Stimulated activated CD4-positive, alpha-beta T cell treated with anti-CD3 and anti-CD28 coated beads, Interleukin-12 subunit alpha, Interleukin-12 subunit beta, amount 100 ng/mL, for 24 hours (primary cell): ENCODE measurements at places on chromosomes 1 and 21.

GRCh38 chr1:25080294-25081209 is 150.5 kb upstream of the RUNX3 start:
- no peak for DNase-seq

GRCh38 chr1:68620571-68620970 is 123.7 kb upstream of the DEPDC1 start:
- DNase-seq = no peak

GRCh38 chr1:59738152-59738551 is 76.6 kb upstream of the HOOK1 start:
- no peak for DNase-seq

GRCh38 chr1:243407284-243408018 is 151.6 kb downstream of the SDCCAG8 start:
- DNase-seq = no peak

- DNase-seq = no peak
Measured at GRCh38 chr1:163227126-163227525, 24.4 kb upstream of the RGS5 start.

- DNase-seq = no peak
Measured at GRCh38 chr1:229420224-229420623, 13.7 kb downstream of the ACTA1 start.

- no peak for DNase-seq
Measured at GRCh38 chr1:165524639-165525285, 19.0 kb upstream of the LRRC52 start.

- DNase-seq = no peak
Measured at GRCh38 chr1:209703834-209704504, 677 bp upstream of the HSD11B1 start.

- DNase-seq = no peak
Measured at GRCh38 chr1:58883037-58883887, 99.4 kb upstream of the JUN start.

GRCh38 chr1:40977716-40978115 is 1.8 kb upstream of the CTPS1 start:
- no peak for DNase-seq

- DNase-seq = no peak
Measured at GRCh38 chr1:152976688-152977087, 6.2 kb downstream of the SPRR4 start.

DNA sequence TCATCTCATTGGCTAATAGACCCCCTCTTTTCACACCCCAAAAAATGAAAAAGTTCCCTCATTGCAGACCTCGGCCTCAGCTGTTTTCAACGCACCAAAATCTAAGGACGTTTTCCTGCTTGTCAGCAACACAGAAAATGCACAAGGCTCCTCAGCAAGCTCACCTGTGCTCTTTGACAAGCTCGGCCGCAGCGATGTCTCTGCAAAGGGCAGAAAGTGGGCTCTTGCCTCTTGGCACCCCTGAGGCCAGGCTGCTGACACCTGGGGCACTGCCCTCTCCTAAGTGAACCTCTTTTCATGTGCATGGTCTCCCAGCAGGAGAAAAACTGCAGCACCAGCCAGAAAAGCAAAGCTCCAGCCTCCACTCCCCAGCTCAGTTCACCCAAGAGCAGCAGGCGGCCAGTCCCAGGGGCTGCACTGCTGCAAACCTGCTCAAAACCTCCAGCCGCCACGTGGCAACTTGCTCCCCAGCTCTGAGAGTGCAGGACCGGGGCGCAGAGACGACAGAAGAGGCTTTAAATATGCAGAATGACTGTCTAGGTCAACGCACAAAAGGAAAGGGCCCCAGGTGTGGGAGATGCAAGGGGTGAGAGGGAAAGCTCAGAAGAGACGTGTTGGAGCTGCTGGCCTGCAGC is 101.7 kb downstream of the PDE9A start:
- DNase-seq = no peak

DNA sequence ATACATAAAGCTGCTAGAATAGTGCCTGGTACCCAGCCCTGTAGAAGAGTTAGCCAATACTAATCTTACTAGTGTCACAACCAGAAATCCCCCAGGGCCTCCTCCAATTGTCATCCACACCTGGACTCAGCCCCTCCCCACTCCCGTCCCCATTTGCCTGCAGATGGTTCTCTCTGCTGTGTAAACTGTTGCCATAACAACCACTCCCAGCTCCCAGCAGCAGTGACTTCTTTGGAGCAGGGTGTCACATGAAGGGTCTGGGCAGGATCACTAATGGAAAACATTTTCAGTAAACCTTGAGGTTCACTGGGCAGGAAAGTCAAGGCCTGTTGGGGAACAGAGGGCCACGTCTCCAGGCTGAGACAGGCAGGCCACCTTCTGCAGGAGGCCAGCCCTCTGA is 126.0 kb upstream of the IPO9 start:
- no peak for DNase-seq

- no peak for DNase-seq
Measured at GRCh38 chr21:41966872-41967621, 13.2 kb upstream of the C2CD2 start.

DNA sequence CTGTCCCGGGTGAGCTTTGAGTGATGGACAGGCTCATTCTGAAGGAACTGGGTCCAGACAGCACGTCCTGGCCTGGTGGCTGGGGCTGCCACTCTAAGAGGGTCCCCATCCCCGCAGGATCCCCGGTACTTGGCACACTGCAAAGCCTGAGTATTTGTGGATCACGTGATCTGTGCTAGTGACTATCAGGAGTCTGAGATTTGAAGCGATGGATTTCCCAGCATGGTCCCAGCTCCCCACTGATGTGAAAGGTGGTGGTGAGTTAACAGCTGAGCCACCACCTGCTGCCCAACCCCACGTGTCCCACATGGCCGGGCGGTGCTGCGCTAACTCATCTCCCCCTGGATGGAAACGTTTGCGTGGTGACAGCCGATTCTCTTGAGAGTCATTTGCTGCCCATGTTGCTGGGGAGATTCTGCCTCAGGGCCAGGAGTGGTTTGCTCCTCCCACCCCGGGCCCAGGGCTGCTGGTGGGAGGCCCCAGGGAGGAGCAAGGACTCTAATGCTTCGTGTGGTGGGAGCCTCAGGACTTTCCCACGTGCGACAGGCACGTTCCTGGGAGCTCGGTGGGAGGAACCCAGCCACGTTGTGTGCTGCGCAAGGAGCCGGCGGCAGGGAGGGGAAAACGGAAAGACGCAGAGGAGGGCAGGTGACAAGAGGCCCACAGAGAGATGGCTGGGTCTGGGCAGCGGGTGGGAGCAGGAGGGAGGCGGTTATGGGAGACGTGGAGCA is 15.1 kb downstream of the FAAP20 start:
- DNase-seq = no peak

DNA sequence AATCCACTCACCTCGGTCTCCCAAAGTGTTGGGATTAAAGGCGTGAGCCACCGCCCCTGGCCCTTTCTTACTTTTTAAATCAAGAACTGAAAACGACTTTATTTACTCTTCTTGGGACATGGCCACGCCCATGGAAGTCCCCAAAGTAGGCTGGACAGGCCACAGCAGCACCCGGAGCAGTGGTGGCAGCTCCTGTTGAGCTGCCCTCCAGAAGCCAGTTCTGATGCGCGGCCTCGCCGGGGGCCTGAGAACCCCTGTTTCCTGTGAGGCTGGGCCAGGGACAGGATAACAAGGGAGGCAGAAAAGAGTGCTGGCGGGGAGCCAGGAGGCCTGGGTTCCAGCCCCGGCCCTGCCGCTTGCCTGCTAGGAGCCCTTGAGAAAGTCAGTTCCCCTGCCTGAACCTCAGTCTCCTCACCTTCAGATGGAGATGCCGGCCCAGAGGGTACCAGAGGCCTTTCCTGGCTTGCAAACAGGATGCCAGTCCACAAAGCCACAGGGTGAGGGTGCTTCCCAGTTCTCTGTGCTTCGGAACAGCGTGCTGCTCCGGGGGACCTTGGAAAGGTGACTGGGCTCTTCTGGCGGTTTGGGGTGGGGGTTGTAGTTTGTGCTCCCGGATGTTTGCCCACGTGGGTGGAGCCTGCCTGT is 59.4 kb downstream of the RUNX3 start:
- no peak for DNase-seq

DNA sequence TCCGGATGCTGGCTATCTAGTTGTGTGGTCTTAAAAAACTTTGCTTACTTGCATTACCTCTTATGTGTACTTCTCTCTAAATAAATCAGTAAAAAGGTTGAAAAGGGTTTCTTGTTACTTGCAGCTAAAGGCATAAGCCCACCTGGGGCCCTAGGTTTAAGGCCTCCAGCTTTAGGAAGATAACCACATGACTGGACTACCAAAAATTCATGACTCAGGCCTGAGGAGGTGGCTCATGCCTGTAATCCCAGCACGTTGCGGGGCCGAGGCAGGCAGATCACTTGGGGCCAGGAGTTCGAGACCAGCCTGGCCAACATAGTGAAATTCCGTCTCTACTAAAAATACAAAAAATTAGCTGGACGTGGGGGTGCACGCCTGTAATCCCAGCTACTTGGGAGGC is 142.9 kb downstream of the APP start:
- no peak for DNase-seq

DNA sequence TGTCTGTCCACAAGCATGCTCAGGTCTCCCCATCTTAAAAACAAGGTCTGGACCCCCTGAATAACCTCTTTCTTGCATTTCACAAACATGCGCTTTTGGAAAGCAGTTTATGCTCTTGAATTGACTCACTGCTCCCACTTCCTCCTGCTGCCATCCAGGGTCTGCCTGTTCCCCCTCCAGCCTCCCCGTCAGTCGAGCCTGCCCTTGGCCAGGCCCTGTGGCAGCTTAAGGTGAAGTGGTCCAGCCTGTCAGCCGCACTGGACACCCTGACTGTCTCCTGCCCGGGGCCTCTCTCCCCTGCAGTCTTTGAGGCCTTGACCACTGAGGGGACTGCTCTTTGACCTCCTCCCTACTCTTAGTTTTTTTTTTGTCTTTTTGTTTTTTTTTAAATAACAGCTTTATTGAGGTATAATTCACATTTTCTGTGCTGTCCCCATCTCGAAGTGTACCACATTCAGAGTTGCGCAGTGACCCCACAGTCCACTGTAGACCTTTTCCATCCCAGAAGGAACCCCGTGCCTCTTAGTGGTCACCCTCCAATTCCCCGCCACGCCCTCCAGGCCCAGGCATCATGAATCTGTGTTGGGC is 18.3 kb downstream of the GPR137B start:
- no peak for DNase-seq

DNA sequence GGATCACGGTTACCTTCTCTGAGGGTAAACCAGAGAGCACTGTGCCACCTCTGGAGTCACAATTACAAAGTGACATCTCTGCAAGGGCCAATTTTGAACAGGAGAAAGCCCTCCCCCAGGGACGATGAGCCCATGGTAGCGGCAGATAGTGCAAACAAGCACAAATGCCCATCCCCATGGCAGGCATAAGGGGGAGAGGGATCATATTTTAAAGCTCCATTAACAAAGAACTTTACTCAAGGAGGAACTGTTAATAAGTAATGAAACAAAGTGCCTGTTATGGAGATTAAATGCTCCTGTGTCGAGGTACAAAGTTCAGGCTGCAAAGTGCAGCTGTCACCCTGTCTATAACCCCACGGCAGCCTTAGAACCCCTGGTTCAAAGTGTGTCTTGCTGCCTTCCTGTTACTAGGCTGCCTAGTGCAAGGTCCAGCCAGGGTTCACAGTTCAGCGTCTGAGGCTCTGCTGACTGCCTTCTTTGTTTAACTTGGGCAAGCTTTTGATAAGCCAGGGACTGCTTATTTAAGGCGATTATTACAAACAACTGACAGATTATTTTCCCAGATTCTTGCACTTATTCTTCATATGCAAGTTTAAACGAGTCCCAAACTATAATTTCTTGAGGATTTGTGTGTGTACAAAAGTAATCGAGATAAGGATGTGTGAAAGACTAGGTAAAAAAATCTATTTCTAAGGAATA is 75.7 kb upstream of the NRIP1 start:
- DNase-seq = no peak

- no peak for DNase-seq
Measured at GRCh38 chr21:31597683-31598082, 61.8 kb upstream of the SOD1 start.

- DNase-seq = no peak
Measured at GRCh38 chr1:147647796-147648633, 22.3 kb downstream of the ACP6 start.

DNA sequence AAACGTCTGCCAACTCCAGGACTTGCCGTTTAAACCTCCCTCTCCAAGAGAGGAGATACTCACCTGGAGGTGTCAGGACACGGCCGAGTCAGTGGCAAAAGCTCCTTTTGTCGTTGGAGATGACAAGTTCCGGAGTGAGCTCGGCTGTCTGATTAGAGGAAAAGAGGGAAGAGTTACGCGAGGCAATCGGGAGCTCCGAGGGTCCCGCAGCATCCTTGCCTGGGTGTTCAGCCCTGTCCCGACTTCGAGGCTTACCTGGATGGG is 497 bp downstream of the ID3 start:
- DNase-seq = no peak
